ENCODE measurements at places on chromosomes 5 and 9.
A peak's percentile ranks its signal among the peaks of the same experiment; 100 is the strongest.

GRCh38 chr5:83777856-83778255 lies 57.2 kb upstream of the HAPLN1 start:
- DNase-seq: no peak

DNA sequence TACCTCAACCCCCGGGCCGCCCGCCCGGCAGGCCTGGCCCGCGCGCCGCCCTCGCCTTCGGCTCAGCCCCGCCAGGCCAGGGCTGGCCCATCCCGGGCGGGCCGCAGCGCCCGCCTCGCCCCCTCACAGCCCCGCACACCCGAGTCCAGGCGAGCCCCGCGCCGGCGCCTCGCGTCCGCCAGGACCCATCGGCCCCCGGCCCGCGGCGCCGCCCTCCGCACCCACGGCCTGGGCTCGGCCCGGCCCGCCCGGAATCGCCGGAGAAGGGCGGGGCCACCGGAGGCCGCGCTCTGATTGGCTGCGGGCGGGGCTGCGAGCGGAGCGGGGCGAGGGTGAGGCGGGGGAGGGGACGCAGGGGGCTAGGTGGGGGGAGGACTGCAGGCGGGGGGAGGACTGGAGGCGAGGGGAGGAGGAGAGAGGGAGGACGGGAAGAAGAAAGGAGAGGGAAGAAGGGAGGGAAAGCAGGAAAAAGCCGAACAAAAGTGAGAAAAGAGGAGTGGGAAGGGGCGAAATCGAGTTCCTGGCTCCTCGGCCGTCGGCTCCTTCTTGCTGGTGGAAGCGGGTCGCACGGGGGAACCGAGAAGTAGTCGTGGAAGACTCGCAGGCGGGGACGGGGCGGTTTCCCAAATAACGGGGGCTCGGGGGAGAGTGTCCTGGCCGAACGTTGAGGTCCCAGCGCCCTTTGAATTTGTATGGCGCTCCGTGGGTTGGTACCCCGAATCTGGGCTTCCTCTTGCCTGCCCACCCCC lies 472 bp upstream of the UBTD2 start:
- peak; percentile 87 for DNase-seq

- no peak for DNase-seq
Measured at GRCh38 chr9:14021871-14022525, 291.9 kb downstream of the NFIB start.

DNA sequence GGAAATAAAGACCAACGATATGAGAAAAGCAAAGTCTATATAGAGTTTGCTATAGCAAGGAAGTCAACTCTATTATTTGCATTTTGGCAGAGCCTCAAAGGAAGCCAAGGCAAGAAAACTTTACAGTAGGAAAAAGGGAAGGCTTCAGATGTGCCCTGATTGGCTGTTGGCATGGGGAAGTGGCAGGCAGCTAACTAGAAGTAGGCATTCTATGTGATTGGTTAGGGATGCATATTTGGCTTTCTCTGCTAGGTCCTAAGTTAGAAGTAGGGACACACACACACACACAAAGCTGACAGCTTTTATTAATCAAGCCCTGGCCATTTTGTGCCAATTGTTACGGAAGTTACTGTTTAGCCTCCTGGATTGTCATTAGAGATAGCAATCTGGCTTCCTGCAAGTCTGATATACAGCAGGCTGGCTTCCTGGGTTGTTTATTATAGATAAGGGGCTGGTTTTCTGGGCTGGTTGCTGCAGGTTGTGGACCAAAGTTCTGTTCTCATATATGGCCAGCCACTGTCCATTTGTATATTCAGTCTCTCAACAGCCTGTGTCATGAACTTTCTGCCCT lies 308.1 kb upstream of the GRAMD2B start:
- DNase-seq: no peak

DNA sequence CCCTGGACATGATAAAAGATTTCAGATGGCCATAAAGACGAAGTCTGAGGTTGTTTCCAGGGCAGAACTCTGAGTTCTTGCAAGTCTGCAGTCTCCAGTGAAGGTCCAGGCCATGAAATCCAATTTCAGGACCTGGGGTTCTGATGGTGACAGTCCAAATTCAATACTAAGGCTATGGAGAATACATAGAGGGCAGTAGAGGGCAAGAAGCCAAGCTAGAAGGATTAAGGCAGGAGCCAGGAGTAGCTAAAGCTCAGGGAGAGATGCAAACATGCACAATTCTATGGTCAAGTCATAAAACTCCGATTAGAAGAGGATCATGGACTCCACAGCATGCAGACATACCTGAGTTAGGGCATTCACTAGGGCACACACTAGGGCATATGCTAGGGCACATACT lies 11.4 kb downstream of the SLIT3 start:
- no peak for DNase-seq

- no peak for DNase-seq
Measured at GRCh38 chr5:143708672-143709071, 103.3 kb upstream of the HMHB1 start.

DNA sequence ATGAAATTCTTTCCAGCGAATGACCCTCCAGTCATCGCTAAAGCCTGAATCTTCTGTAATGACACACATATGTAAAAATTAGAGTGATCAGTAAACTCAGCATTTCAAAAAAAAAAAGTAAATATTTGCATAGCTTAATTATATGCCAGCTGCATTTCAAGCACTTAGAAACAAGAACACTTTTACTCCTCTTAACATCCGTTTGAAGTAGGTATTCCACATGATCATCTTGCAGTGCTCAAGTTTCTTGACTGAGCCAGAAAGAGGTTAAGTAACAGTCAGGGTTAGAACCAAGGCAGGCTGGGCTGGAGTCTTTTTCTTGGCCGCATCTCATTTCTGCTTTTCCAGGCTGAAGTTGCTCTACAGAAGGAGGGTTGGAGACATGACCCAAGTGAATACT lies 27.6 kb downstream of the EGFLAM start:
- no peak for DNase-seq
